Stimulated activated CD8-positive, alpha-beta memory T cell treated with anti-CD3 and anti-CD28 coated beads, Interleukin-4, amount 100 ng/mL, for 1 hour (primary cell): ENCODE measurements at places on chromosomes 1 and 21.

GRCh38 chr1:180494370-180494769 is 8.0 kb downstream of the ACBD6 start:
- DNase-seq: no peak

- DNase-seq: no peak
These were observed 57.2 kb upstream of the HMCN1 start for GRCh38 chr1:185676969-185677368.

DNA sequence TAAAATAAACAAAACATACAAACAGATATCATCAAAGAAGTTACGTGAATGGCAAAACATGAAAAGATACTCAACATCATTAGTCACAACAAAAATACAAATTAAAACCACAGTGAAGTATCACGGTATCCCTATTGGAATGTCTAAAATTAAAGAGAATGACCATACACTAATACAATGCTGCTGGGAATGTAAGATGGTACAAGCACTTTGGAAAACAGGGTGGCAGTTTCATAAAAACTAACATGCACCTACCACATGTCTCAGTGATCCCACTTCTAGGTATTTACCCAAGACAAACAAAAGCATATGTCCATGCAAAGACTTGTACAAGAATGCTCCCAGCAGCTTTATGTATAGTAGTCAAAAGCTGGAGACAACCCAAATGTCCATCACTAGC is 69.1 kb downstream of the HSF2BP start:
- DNase-seq: no peak

GRCh38 chr1:109609881-109610280 is 9.5 kb downstream of the GNAT2 start:
- no peak for DNase-seq
